ENCODE measurements at places on chromosomes 6 and 20.

- DNase-seq, result no peak
Observed at GRCh38 chr6:142845624-142846458, 99.1 kb downstream of the HIVEP2 start.

GRCh38 chr6:165575158-165575549 is 87.9 kb downstream of the PDE10A start:
- DNase-seq, result no peak

DNA sequence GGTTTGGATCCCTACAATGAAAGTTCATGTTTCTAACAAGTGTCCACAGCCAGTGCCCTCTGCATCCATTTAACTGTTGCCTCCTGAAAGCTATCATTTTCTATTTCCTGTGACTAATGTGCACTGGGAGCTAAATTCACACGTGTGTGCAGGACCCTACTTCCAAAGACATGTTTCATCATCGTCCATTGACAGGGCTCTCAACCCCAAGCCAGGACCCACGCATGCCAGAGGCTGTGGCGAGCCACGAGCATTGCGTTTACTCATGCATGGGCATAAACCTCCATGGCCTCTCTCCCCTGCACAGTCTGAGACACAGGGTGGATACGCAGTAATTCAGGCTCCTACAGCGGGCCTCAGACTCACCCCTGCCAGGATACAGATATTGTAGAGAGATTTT is 153.2 kb downstream of the MAFB start:
- no peak for DNase-seq

DNA sequence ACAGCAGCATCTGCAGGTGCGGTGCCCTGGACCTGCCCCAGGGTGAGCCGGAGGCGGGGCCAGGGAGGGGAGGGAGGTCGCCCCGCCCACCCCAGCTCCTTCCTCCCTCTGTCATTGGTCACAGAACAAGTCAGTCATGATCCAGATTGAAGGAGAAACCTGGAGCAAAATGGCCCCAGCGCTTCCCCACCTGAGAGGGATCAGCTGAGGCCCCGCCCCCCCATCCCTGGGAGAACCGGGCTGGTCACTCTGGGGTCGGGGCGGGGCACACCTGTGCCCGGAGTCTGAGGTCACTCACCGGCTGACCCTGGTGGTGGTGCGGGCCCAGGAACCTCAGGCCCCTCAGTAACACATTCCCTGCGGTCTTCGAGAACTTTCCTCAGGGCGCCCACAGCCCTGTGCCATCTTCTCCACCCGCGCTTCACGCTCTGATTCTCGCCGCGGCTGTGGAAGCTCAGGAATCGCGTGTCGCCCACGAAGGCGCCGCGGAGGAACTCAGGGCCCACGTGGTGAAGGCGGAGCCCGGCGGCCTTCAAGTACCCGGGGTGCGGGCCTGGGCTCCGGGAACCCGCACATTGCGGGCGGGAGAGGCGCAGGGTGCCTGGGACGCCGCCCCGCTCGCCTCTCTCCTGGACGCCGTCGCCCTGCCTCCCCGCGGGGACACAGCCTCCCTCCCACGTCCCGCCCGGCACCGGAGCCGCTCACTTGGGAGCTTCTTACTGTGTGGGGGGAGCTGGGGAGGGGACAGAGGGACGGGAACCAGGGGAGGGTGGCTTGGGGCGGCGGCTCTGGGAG is 36.4 kb upstream of the HLA-C start:
- peak; percentile 36 for DNase-seq

Data from GM12864 (cell line).